ENCODE measurements at places on chromosomes 7 and 10.

DNA sequence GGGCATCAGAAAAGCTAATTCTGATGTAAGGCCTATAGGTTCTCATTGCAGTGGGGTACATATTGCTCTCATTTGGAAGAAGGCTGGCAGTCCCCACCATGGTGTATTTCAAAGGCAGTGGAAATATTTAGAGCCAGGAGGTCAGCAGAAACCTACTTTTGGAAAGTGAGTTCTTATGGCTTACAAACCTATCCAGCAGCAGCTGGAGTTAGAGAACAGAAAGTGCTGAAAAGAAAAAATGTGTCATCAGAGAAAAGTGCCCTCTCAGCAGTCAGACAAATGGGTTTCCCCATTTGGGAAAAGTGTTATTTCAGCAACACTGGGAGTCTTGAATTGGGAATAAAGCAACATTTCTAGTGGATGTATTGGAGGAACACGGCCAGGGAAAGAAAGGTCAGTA lies 105.7 kb upstream of the IGFBP3 start:
- no peak for DNase-seq

DNA sequence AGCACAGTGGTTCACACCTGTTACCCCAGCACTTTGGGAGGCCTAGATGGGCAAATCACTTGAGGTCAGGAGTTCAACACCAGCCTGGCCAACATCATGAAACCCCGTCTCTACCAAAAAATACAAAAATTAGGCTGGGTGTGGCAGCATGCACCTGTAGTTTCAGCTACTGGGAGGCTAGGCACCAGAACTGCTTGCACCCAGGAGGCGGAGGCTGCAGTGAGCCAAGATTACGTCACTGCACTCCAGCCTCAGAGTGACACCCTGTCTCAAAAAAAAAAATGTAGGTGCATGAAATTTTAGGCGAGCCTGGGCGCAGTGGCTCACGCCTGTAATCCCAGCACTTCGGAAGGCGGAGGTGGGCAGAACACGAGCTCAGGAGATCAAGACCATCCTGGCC lies 9.6 kb downstream of the BCL7B start:
- no peak for DNase-seq

DNA sequence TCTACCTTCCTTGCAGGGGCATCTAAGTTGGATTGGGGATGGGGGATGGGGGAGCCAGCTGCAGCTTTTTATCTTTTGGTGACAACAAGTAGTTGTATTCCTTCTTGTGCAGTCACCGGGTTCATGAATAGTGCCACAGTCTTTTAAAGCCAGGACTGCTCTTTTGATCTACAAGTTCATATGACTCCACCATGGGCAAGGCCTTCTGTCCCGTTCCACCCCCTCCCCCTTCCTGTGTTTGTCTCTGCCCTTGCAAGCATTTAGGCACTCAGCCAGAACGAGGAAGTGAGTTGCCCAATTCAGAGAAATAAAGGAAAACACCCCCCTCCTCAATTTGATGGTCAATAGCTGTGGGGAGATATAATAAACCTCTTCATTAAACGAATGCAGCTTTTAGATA lies 44.8 kb upstream of the EGR2 start:
- DNase-seq: no peak

- no peak for DNase-seq
These were observed 149.4 kb downstream of the LYZL1 start for GRCh38 chr10:29438271-29438670.

- no peak for DNase-seq
These were observed 42.0 kb downstream of the PRR15 start for GRCh38 chr7:29605671-29606070.

DNA sequence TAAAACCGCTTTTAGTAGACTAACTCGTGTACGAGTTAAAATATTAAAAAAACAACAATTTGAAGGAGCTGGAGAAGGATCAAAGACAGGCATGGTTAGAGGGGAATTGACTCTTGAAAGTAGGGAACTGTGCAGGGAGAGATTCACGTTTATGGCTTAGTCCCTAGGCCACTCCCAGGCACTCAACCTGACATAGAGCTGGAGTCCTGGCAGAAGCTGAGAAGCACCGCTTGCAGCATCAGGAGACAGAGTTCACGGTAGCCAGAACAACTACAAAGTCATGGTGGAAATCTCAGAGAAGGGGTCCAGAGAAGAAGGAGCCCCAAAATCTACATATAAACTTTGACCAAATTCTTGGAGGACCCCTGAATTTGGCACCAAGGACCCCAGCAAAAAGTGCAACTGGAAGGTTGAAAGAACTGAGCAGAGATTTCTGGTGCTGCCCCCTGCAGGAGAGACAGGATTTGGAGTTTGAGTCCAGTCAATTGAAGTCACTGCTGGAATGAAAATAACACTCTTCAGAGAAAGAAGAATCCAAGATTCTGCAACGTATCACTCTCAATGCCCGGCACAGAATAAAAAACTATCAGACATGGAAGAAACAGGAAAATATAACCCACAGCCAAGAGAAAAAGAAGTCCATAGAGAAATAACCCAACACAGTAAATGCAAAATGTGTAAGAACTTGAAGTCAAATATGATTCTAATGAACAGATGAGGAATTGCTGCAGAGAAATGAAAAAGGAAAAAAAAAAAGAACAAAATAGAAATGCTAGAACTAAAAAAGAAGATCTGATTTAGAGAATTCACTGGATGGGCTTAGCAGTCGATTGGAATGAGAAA lies 493.3 kb upstream of the PODXL start:
- DNase-seq: no peak

DNA sequence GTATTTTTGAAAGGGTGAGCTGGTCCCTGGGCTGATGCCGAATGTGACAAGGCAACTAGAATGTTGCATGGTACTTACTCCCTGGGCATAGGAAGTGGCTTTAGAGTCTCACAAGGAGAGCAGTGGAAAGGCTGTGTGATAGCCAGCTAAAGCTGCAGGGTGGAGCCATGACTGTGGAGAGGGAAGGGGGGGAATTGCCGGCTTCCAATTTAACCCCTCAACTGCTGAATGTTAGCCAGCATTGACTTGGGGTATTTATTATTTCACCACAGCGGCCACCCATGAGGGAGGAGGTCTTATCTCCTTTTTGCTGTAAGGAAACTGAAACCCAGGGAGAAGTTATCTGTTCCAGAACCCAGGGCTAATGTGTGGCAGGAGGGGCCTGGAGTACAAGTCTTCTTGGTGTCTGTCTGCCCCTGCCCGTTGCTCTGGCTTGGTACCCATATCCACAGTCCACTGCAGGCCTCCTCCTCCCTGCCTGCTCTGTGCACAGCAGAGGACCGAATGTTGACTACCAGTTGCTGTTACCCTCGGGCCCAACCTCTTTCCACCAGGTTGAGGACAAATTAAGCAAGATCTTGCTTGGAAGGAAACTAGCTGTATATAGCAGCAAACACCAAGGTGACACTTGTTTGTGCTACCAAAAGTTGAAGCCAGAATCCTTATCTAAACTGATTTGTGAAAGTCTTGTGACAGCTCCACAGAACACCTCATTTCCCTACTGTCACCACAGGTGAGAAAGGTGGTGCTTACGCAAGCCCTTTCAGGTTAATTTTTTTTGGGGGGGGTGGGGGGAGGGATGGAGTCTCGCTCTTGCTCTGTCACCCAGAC lies 37.6 kb downstream of the WBP1L start:
- DNase-seq: no peak

Data from T follicular helper cell (primary cell).